Activated CD4-positive, alpha-beta T cell treated with anti-CD3 and anti-CD28 coated beads, Interleukin-2, amount 10 ng/mL, durations not matched to agents 7 days and 5 days (primary cell): ENCODE measurements at places on chromosomes 2 and 18.

DNA sequence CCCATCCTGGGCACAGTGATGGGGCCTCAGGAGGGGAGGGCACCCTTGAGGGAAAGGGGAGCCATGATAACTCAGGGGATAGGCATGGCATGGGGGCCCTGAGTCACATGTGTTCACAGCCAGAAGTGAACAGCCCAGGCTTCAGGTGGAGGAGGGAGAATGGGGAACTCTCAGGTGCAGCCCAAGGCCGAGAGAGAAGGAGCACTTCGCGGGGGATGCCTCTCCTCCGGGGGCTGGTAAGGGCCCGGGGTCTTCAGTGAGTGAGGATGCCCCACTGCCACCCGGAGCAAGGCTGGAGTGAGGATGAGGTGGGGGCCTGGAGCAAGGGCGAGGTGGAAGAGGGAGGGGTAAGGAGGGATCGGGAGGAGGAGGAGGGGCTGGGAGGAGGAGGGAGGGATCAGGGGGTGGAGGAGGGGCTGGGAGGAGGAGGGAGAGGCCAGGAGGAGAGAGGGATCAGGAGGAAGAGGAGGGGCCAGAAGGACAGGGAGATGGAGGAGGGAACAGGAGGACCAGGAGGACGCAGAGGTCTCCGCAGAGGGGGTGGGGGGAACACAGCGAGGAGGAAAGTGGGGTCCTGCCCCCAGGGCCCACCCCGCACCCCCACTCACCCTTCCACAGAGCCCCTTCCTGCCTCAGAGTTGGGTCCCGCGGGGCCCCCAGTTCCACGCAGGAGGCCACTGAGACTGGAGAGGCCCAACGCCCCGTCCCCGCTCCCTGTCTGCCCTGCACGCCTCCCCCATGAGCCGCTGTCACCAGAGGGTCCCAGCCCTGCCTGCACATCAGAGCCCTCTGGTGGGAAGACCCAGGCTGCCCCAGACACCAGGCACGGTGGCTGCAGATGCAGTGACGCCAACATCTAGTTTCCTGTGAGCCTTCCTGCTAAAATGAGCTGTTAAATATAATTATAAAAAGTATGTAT is 42.8 kb downstream of the RAMP1 start:
- DNase-seq = peak; percentile 18

GRCh38 chr2:216562696-216563435 is 64.2 kb downstream of the RPL37A start:
- DNase-seq = no peak

DNA sequence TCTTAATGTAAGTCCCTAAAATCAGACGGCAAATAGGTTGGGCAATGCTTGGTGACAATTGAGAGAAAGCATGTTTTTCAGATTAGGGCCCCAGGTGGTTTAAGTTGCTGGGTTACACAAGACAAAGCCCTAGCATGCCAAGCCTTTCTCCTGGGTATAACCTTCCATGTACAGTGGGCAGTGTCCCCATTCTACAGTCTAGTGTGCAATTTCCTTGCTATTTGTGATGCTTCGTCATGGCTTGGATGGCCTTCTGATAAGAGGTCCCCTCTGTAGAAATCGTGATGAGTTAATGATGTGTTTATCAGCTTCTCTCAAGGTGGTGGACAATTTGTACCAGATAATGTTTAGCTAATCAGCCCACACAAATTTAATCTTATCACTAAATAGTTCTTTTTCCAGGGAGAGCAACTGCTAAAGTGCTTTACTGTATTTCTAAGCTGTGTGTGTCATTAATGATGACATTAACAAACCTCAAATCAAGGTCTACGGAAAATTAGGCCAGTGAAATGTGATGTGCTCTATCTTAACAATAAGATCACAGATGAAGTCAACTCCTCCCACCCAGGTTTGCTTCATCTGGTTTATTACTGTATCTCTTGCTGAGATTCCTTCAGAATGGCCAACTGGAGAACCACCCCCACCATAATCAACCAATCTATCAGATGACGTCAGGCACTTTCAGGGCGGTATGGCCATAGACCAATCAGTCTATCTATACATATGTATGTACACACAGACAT is 61.7 kb downstream of the PLB1 start:
- DNase-seq = no peak

DNA sequence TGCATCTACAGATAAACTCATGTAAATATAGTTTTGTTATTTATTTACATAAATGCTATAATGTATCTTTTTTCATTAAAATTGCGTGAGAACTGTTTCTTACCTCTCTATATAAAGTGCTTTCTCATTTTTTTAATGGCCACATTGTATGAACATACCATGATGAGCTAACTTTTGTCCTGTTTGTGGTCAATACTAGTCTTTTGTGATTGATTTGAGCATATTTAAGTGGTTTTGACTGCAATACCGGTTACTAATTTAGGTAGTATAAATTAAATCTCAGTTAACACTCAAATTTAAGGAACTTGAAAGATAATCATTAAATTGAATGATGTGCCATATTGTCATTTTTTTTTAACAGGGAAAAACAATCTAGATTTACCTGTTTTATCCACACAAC is 108.2 kb downstream of the HAUS1 start:
- no peak for DNase-seq

DNA sequence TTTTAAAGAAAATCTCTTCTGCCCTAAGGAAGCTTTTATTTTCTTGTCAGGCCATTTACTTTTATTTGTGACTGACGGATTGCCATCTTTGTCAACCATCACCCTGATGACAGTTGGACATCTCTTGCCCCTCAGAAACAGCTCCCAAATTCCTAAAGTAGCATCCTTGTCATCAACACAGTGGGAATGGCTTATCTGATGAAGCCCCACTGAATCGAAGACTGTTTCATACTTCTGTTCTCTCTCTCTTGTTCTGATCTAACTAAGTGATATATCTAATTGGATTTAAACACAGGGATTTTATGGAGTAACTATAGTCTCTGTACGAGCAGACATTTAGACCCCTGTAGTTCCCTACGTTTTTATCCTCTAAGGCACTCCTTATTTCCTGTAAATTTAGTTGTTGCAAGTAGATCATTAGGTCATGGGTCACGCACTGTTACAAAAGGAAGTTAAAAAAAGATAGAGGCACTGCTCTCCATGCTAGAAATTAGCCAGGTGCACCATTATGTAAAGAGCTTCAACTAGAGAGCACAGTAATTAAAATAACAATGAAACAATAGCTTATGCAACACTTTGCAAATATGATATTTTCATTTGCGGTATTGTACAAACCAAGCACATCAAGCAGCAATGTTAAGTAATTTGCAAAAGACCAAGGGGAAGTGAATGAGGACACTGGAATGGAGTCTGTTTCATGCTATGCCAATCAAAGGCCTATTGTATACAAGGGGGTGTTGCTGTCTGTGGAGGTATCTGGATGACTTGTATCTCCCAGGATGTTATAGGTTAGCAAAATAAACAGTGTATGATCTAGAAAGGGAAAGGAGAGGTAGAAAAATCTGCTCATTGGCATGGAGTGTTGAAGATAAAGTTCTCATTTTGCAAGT is 284.7 kb downstream of the LRRTM1 start:
- no peak for DNase-seq

DNA sequence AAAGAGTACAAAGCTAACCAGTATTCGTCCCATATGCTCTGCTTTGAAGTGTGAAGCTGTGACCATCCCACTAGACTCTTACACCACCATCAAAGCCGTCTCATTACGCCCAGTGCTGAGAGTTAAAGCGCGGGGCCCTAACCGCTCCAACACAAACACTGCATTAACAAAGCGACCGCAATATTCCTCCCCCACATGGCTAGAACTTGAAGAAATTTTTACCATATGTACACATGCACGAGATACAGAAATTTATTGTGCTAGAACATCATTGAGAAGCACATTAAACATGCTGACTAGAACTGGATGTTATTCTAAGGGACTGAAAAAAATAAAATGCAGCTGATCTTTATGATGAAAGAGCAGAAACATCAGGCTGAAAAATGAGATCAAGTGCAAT is 20.5 kb downstream of the FTCDNL1 start:
- no peak for DNase-seq

GRCh38 chr2:144702051-144702450 is 182.1 kb upstream of the ZEB2 start:
- DNase-seq = no peak

DNA sequence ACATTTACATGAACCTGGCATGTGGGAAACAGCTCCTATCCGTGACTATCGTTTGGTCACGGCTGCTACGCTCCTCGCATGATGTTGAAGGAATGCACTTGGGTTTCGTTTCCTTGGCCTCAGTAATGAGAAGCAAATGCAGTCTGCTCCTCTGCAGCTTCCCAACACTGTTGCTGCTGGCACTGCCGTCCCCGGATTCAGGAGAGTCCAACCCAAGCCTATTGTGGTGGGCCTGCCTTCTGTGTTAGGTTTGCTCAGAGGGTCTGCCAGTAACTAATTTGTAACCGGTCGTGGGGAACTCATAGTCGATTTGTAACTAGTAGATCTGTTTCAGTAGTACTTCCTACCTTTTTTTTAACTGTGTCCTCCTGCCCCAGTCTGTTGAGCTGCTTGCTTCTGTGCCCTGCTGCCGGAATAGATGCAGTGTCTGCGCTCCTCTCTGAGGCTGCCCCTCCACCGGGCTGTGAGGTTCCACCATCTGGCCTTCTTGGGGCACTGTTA is 58.4 kb downstream of the WDSUB1 start:
- DNase-seq = no peak

DNA sequence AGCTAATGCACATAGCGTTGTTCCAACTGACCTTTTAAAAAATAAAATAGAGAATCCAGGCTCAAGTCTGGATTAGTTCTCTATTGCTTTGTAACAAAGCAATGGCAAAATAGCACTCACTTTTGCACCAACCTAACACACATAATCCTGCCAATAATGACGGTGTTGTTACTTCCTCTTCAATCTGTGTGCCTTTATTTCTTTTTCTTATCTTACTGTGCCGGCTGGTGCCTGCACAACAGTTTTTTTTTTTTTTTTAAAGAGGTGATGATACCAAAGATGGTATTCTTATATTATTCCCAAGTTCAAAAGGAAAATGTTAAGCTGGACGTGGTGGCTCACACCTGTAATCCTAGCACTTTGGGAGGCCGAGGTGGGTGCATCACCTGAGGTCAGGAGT is 3.4 kb downstream of the PLB1 start:
- no peak for DNase-seq

DNA sequence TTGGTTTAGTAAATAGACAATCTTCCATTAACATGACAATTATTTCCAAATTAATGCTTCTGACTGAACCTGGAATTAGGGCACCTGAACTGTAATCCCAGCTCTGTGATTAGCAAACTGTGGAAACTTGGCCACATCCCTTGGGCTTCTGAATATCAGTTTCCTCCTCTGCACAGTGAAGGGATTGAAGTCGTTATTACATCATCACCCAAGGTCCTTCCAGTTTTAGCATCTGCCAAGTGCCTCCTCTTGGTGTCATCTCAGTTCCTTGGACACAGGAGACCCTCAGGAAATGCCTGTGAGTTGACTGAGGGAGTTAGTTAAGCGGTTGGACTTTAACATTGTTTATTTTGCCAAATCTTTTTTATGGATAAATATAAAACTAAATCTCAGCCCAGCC is 64.8 kb downstream of the MOGAT1 start:
- DNase-seq = no peak

GRCh38 chr18:48740068-48740440 is 201.2 kb downstream of the CTIF start:
- no peak for DNase-seq

- no peak for DNase-seq
Measured at GRCh38 chr18:34909637-34910364, 131.4 kb upstream of the MAPRE2 start.

GRCh38 chr2:45412754-45413379 is 198.2 kb downstream of the SRBD1 start:
- DNase-seq = no peak

DNA sequence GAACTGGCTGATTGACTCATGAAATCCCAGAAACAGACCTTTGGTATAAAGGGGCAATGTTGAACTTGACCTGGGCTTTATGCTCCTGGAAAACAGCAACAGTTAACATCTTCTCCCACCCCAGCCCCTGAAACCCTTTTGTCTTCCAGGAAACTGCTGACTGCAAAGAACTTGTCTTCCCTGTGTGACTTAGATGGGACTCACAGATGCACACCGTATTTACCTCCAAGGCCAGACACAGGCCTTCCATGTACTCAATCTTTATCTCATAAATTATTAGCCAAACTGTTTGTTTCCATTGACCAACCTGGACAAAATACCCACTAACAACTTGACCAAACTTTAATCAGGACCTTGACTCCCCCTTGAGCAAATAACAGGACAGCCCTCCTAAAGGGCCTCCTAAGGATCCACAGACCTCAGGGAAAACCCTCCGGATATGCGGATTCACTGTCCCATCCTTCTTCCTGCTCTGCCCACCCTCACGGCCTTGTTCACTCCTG is 36.3 kb downstream of the PIEZO2 start:
- no peak for DNase-seq

DNA sequence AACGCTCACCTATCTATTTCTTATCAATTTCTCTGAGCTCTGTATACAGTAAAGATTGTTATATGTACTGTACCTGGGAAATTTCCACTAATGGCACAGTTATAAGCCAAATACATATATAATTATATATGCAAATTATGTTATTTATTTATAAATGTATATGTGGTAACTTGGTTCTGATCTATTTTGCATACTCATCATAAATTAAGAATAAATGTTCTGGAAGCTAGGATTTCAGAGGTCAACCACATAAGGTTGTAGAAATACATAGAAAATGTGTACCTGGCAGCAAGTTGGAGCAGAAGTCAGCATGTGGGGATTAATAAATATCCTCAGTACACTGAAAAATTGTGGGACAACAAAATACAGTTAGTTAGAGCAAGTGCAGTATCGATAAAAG is 353.7 kb upstream of the ZNF521 start:
- DNase-seq = no peak

DNA sequence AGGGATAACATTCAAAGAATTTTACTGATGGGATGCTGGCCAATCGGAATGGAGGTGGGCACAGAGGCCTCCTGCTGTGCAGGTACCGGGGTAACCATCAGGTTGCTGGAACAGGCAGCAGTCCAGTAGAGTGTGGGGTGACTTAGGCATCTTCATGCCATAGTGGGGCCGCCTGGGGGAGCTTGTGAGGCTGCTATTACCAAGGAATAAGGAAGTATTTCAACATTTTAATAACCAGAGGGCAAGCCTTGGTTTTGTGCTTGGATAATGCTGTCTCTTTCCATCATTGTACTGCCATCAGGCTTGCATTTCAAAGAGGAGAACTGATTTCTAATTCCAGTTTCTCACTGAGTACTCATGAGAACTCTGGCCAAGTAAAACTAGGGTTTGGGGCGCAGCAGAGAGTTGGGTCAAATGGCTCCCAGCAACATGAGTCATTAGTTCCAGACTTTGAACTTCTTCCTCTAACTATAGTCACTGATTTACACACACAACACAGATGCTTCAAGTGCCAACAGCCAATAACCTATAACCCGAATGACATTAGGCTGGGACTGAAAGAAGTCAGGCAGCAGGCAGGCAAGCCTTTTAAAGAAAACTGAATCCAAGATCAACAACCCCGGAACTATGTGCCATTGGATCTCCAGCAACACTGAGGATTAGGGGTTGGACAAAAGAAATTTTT is 56.1 kb upstream of the FHL2 start:
- DNase-seq = no peak

DNA sequence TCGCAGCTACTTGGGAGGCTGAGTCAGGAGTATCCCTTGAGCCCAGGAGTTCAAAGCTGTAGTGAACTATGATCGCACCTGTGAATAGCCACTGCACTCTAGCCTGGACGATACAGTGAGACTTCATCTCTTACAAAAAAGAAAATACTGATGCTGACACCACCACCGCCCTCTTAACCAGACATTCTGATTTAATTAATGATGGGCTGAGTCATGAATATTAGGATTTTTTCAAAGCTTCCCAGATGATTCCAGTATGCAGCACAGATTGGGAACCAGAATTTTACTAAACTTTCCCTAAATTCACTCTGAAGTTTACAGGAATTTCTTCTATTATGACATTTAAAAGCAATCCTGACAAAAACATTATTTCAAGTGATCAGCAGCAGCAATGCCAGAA is 130.1 kb downstream of the ERBB4 start:
- DNase-seq = no peak
